ENCODE measurements at places on chromosomes 1 and 21.

DNA sequence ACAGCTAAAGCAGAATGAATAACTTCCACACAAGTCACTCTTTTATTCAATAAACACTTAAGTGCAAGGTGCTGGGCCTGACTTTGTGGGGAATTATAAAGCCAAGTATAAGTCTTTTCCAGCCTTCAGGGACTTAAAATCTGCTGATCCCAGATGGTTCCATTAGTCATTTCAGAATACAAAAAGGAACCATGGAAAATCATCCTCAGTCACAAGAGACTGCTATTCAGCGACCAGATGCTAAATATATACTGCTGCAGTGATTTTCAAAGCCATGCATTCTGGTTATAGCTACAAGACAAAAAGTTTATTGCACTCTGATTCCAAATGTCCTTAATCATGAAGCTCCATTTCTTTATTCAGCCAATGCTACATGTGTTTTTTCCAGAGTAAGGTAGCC, 25.7 kb downstream of the GLMN start:
- DNase-seq: no peak

GRCh38 chr1:63787875-63788274, 14.1 kb downstream of the ROR1 start:
- no peak for DNase-seq

- DNase-seq: no peak
These were observed 273.3 kb downstream of the DUSP10 start for GRCh38 chr1:221468546-221468945.

DNA sequence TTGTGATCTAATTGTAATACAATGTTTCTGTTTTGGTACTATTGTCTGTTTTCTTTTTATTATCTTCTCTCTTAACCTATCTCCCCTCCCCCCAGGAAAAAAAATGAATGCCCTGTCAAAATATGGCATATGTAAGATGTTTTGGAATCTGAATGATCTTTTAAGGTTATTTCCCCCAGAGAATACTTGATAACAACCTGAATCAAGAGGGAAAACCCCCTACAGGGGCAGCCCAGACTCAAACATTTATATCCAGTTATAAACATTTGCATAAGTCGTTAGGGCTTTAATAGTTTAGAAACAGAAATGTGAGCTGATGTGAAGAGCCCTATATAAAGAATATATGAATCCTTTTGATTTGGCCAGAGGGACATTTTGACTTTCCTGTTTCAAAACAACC, 169.5 kb downstream of the VAV3 start:
- DNase-seq: no peak

- no peak for DNase-seq
These were observed 46.8 kb downstream of the PTPRU start for GRCh38 chr1:29282924-29283803.

DNA sequence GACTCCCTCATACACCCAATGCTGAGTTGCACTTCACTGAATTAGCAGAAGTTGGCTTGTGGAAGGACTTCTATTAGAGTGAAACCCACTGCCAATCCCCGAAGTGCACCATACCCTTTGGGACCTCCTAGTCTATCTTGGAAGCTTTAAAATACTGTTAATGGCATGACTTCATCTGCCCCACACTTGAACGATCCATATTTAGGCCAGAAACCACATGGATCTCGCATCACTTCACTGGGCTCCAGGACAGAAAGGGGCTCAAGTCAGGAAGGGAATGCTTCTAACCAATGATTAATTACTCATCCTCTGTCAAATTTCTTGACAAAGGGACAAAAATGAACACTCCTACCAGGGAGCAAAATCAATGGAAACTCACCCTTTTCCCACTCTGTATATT, 69.1 kb downstream of the BCAR3 start:
- no peak for DNase-seq

DNA sequence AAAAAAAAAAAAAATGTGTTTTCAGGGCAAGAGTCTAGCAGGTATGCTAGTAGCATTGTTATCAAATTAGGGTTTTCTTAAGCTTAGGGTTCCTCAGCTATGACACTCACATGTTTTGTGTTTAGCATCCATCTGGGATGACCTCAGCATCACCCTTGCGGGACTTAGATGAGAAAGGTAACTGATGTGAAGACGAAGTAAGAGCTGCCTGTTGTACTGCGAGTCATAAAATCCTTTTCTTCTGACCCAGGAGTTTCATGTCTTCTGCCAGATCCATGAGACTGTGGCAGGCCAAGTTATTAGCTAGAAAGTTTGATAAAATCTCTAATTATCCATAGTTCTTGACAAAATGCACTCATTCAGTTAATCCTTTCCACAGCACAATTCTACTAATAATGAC, 1251.1 kb downstream of the AMY1C start:
- DNase-seq: no peak

DNA sequence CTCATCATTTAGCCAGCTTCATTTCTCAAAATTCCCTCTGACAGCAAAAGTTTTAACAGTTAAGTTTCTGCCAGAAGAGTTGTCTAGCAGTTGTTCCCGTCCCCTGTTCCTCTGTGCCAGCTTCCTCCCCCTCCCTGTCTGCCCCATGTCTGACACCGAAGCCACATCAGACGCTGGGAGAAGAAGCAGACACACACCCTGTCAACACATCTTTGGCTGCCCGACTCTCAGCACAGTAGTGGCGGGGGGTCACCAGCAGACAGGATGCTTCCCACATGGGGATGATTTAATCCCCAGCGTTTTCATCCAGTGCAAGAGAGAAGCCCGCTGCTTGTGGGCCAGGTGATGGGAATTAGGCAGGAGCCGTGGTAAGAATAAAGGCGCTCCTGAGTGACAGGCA, 379.4 kb upstream of the RUNX1 start:
- DNase-seq: no peak

GRCh38 chr1:165369255-165369848, 12.8 kb upstream of the LMX1A start:
- no peak for DNase-seq

GRCh38 chr21:29219165-29219770, 79.5 kb upstream of the BACH1 start:
- DNase-seq: no peak

DNA sequence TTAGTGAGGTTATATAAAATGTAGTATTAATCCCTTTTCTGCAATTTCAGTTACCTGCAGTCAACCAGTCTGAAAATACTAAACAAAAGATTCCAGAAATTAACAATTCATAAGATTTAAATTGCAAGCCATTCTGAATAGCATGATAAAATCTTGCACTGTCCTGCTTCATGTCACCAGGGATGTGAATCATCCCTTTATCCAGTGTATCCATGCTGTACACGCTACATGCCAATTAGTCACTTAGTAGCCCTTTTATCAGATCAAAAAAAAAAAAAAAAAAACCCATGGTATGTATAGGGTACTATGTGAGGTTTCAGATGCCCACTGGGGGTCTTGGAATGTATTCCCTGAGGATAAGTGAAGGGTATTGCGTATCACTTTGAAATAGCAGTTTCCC, 191.3 kb upstream of the HP1BP3 start:
- no peak for DNase-seq

- no peak for DNase-seq
These were observed 694.4 kb downstream of the MATN1 start for GRCh38 chr1:30028939-30029338.

DNA sequence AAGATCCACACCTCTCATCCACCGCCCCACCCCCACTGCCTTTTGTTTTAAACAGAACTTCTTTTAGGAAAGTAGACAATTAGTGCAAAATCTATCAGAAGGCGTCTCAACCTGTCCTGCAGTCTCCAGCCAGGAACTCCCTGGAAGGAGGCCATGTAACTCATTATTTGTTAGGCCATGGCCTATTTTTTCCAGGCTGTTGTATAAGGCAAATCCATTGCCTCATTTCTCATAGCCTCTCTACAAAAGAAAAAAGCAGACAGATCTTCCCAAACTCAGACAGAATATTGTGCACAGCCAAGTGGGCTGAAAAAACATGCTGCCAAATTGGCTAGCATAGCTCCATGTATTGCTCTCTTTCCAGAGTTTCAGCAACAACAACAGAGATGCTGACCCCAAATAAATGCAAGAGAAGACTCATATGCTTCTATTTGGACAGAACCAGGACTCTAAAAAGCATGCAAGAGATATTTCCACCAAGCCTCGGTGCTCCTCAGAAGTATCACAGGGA, 770.7 kb upstream of the CXADR start:
- DNase-seq: no peak

Measured in stimulated activated CD8-positive, alpha-beta memory T cell treated with anti-CD3 and anti-CD28 coated beads, Interleukin-4, amount 100 ng/mL, for 1 hour (primary cell).